Endothelial cell of umbilical vein (primary cell): ENCODE measurements at places on chromosomes 12 and 14. TPM values are rescaled to one million over a fixed set of nuclear protein-coding genes. Genes with fewer than 3 reads are reported as not detected.

CNTN1 gene
- 0.07 TPM in 1 of 2 replicates, not detected in the other for total RNA-seq

CLEC1A gene
- total RNA-seq, result 22.5 and 24.2 TPM in 2 replicates

MORN3 gene
- total RNA-seq, result 0.62 and 0.73 TPM in 2 replicates

MIP gene
- total RNA-seq, result not detected in 2 replicates

SMOC1 gene
- 0.78 and 0.97 TPM in 2 replicates for total RNA-seq

SMIM10L1 gene
- total RNA-seq, result 10.8 and 10.9 TPM in 2 replicates

RBP5 gene
- total RNA-seq, result not detected in 2 replicates
